ENCODE measurements at places on chromosomes 4 and X. TPM values are rescaled to one million over a fixed set of nuclear protein-coding genes. Genes with fewer than 3 reads are reported as not detected.

DNA sequence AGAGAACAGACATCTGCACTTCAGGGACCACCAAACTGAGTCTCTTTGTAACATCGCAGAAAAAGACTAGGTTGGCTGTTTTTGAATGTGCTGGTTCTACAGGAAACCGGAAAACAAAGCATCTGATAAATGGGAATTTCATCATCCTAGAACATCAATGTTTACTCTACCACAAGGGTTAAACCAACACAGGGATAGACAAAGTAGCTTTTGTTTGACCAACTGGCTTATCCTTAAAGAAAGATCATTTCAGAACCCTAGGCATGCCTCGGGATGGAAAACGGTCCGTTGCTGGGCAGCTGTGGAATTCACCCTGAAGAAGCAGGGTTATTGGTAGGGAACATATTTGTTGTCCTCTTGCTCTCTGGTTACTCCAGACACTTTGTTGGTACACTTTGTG is 2355.5 kb upstream of the AGA start:
- DNase-seq: no peak

SEC24D gene
- 65.5 TPM for total RNA-seq

PPP2R2C gene
- 0.34 TPM for total RNA-seq

TASL gene
- not detected for total RNA-seq

MTNR1A gene
- not detected for total RNA-seq

GRCh38 chrX:154873329-154873728 is 12.8 kb upstream of the F8A1 start:
- no peak for DNase-seq

DNA sequence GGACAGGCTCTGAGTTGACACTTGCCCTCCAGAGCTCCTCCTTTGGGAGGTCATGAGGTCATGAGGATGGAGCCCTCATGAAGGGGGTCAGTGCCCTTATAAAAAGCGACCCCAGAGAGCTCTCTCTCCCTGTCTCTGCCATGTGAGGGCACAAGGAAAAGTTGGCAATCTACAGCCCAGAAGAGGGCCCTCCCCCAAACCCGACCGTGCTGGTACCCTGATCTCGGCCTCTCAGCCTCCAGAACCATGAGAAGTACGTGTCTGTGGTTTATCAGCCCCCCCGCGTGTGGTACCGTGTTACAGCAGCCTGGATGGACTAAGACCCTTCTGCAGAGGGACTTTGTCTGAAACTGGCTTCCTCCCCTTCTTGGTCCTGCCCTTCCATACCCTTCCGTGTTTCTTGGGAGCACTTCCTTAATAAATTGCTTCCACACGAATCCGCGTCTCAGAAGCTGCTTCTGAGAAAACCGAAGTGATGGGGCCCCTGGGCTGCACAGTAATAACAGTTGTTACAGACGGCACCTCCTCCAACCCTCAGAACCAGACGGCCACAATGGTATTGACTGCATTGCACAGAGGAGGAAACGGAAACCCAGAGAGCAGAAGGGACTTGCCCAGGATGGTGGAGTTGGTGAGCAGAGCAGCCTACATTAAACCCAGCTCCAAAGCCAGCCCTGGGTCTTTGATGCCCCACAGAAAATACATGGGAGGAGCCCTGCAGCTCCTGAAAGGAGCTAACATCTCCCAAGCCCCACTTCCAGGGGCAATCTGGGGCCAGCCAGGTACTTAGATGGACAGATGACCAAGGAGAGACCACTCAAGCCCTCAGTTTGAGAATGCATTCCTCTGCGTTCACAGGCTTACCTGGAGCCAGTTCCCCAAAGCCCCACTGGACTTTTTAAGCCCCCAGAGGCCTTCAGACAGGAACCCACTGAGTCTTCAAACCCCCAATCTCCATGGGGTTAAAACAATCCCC is 242.7 kb downstream of the BCOR start:
- DNase-seq: peak; percentile 40

NWD2 gene
- not detected for total RNA-seq

- peak; percentile 75 for DNase-seq
These were observed 178.8 kb downstream of the SNCA start for GRCh38 chr4:89657931-89658700.

RIBC1 gene
- total RNA-seq: 1.0 TPM

GRCh38 chr4:130760246-130760645 is 1664.3 kb downstream of the C4orf33 start:
- DNase-seq: no peak

- DNase-seq: no peak
These were observed 108.8 kb upstream of the BMP2K start for GRCh38 chr4:78667325-78667724.

PABPC1L2B gene
- not detected for total RNA-seq

DNA sequence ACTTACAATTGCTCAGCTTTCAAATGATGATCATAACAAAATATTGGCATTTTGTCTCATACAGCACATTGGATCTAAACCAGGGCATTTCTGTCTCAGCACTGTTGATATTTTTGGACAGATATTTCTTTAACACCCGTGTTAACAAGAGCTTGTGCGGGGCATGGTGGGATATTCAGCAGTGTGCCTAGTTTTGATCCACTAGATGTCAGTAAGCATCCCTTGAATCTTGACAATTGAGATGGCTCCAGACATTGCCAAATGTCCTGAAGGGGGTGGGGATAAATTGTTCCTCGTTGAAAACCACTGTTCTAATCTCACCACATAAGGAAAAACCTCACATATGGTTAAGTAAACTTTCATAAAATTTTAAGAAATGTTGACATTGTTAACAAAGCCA is 806.3 kb downstream of the STIM2 start:
- no peak for DNase-seq

DNA sequence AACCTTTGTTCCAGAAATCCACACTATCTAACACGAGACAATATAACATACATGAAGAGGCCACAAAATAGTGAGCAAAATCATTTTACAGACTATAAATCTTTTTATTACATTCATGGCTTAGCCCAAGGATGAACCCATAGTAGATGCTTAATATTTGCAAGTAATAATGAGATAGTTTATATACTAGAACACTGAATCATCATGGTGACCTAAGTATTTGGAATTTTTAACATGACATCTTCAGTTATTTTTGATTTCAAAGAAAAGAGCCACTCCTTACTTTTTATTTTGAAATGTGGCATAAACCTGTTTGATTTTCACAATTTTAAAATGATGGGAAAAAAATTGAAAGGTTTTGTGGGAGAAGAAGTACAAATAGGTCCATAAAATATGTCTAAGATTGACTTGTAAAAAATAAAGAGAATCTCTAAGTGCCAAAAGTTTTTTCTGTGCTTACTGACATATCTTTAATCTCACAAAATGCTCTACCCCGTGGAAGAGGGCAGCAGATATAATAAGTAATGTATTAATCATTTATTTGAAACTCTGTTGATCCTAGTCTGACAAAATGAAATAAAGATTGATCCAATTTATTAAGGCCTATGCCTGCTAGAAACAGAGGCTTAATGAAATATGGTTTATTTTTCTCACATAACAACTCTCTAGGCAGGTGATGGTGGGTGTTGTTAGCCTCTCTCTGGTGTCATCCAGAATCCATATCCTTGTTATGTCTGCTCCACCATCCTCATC is 224.5 kb upstream of the CENPE start:
- no peak for DNase-seq

AFM gene
- total RNA-seq: not detected

DNA sequence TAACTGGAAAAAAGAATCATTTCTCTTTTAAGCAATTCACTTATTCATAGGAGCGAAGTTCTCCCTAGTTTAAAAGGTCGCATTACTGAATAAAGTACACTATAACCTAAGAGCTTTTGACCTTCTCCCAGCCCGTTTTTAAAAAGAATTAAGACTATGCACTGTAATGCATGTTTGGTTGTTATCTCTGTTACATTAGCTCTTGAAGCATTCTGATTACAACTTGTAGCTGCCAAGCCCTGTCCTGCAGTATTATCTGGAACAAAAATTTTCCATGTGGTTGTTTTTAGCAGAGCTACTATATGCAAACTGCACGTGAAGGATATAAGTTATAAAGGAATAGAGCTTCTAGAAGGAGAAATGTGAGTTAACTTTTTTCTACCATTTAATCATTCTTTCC is 8.1 kb downstream of the GAB1 start:
- DNase-seq: no peak

CXCL8 gene
- total RNA-seq: 47.1 TPM

SPON2 gene
- 1.5 TPM for total RNA-seq

All from dermis blood vessel endothelial cell (primary cell).